ENCODE measurements at places on chromosomes 13 and 19. TPM values are rescaled to one million over a fixed set of nuclear protein-coding genes. Genes with fewer than 3 reads are reported as not detected.

DNA sequence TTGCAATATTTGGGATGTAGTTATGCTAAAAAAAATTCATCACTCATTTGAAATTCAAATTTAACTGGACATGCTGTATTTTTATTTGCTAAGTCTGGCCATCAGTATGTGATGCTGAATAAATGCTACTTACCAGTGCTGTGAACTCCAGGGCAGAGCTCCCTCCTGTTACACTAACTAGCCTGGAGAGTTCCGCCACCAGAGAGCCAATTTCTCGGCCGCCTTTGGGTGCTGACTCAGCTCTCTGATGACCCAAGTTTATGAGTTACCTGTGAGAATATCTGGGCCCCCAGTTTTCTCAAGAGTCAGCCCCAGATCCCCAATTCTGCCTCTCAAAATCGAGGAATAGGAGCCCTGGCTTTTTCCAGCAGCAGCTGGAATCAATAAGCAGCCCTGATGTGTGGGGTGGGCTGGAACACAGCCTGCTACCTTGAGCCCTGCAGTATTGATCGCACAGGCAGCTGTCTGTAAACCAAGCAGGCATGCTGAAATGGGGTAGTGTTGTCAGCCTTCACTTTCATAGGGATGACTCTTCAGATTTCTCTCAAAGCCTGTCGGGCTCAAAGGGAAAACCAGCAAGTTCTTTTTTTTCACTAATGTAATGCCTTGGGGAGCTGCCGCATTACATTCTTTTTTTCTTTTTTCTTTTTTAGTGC lies 113.7 kb downstream of the DNAJC15 start:
- no peaks in the 10 kb centered on the region for H3K36me3 ChIP-seq
- no peaks in the 10 kb centered on the region for H3K27me3 ChIP-seq
- no peak overlapping the region for H3K27ac ChIP-seq
- no peak overlapping the region for H3K4me3 ChIP-seq
- no peaks in the 10 kb centered on the region for H3K4me1 ChIP-seq
- no peak for DNase-seq

- H3K4me1 ChIP-seq, result no peaks in the 10 kb centered on the region
- no peaks in the 10 kb centered on the region for H3K27me3 ChIP-seq
- no peak for DNase-seq
- H3K4me3 ChIP-seq, result no peak overlapping the region
- no peaks in the 10 kb centered on the region for H3K36me3 ChIP-seq
- no peak overlapping the region for H3K27ac ChIP-seq
These were observed 1047.9 kb upstream of the SLC10A2 start for GRCh38 chr13:104114101-104114500.

The SEMA6B gene
- polyA plus RNA-seq, result 0.43 TPM

GRCh38 chr19:14482172-14482941 lies 7.2 kb upstream of the PTGER1 start:
- no peak for DNase-seq
- no peak overlapping the region for H3K4me3 ChIP-seq
- H3K27me3 ChIP-seq, result no peaks in the 10 kb centered on the region
- H3K36me3 ChIP-seq, result no peaks in the 10 kb centered on the region
- H3K4me1 ChIP-seq, result no peaks in the 10 kb centered on the region
- H3K27ac ChIP-seq, result no peak overlapping the region

- H3K36me3 ChIP-seq, result no peaks in the 10 kb centered on the region
- H3K27me3 ChIP-seq, result no peaks in the 10 kb centered on the region
- H3K4me3 ChIP-seq, result no peak overlapping the region
- no peak overlapping the region for H3K27ac ChIP-seq
- DNase-seq, result no peak
- no peaks in the 10 kb centered on the region for H3K4me1 ChIP-seq
These were observed 999 bp upstream of the TNFAIP8L1 start for GRCh38 chr19:4638317-4638716.

The KCNK6 gene
- polyA plus RNA-seq, result 23.5 TPM

The NTF4 gene
- not detected for polyA plus RNA-seq

- DNase-seq, result no peak
- no peaks in the 10 kb centered on the region for H3K27me3 ChIP-seq
- no peaks in the 10 kb centered on the region for H3K36me3 ChIP-seq
- H3K4me1 ChIP-seq, result no peaks in the 10 kb centered on the region
- no peak overlapping the region for H3K4me3 ChIP-seq
- no peak overlapping the region for H3K27ac ChIP-seq
These were observed 13.6 kb downstream of the TNFSF13B start for GRCh38 chr13:108283110-108283509.

GRCh38 chr19:49677231-49677900 lies at the start of gene PRMT1:
Gene PRMT1 (plus strand): TSS chr19:49677271. CDS start chr19:49677281, 10 bp downstream.
- no peaks in the 10 kb centered on the region for H3K27me3 ChIP-seq
- H3K36me3 ChIP-seq, result peaks cover 2% of the 10 kb centered on the region
- H3K4me1 ChIP-seq, result no peaks in the 10 kb centered on the region
- H3K27ac ChIP-seq, result no peak within 1 kb of the TSS
- DNase-seq, result no peak

GRCh38 chr19:18596752-18597157 lies 8.2 kb downstream of the REX1BD start:
- H3K4me3 ChIP-seq, result no peak overlapping the region
- H3K4me1 ChIP-seq, result no peaks in the 10 kb centered on the region
- no peak overlapping the region for H3K27ac ChIP-seq
- H3K27me3 ChIP-seq, result no peaks in the 10 kb centered on the region

The RNF17 gene
- polyA plus RNA-seq, result not detected

The C19orf47 gene
- polyA plus RNA-seq, result 11.3 TPM

The ATP4A gene
- polyA plus RNA-seq, result not detected

GRCh38 chr13:113040597-113041292 lies 64.8 kb upstream of the F7 start:
- DNase-seq, result no peak
- H3K27me3 ChIP-seq, result no peaks in the 10 kb centered on the region
- H3K36me3 ChIP-seq, result no peaks in the 10 kb centered on the region
- H3K4me1 ChIP-seq, result no peaks in the 10 kb centered on the region
- no peak overlapping the region for H3K27ac ChIP-seq

DNA sequence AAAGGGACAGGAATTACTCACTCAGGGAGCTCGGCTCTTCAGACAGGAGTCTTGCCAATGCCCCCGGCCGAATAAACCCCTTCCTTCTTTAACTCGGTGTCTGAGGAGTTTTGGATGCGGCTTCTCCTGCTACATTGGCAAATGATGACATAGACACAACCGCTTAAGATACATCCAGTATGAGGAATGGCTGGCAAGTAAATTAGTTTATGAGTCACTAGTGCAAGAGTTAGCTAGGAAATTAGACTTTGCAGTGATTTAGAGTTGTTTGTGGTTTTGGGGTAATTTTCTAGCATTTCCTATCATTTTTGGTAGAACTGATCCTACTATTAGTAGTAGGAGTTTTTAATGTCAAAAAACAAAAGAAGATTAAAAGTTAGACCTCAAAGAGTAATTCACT lies 166.2 kb downstream of the SLITRK1 start:
- H3K27ac ChIP-seq, result no peak overlapping the region
- no peaks in the 10 kb centered on the region for H3K36me3 ChIP-seq
- no peaks in the 10 kb centered on the region for H3K4me1 ChIP-seq
- no peak overlapping the region for H3K4me3 ChIP-seq
- H3K27me3 ChIP-seq, result no peaks in the 10 kb centered on the region

DNA sequence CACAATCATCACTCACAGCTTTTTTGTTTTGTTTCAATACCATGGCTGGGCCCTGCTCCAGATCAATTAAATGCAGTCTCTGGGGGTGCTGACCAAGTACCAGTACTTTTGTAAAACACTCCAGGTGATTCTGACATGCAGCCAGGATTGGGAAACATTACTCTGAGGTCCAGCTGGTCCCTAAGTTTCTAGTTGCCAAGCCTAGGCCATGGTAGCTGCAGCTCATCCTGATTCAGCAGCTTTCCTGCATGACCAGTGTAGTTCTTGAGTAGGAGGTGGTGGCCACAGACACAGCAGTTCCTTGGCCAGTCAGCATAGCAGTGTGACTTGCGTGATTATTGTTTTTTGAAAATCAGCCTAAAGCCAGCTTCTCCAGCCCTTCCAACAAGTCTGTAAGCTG lies 859.1 kb downstream of the DIAPH3 start:
- H3K27ac ChIP-seq, result no peak overlapping the region
- H3K36me3 ChIP-seq, result no peaks in the 10 kb centered on the region
- no peaks in the 10 kb centered on the region for H3K4me1 ChIP-seq
- no peak overlapping the region for H3K4me3 ChIP-seq
- no peaks in the 10 kb centered on the region for H3K27me3 ChIP-seq

DNA sequence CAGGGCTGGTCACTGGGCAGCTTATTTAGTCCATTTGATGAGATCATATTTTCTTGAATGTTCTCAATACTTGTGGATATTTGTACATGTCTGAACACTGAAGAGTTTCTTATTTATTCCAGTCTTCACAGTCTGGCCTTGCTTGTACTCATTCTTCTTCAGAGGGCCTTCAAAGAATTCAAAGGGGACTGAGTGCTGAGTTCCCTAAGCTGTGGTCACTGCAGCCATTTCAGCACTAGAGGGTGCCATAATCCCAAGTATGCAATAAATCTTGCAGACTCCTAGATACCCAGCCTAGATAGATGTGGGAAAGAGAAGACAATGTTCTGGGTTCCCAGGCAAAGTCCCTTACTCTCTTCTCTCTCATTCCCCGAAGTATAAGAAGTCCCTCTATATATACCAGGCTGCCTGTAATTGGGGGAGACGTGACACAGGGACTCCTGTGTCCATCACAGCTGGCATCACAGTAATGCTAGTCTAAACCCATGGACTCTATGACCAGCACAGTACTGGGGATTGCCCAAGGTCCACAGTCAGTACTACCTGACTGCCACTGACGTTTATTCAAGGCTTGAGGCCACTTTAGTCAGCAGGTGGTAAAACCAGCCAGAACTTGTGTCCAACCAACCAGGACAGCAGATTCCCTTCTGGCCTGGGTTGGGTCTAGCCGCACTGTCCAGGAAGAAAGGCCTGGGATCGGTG lies 8.9 kb upstream of the VN1R1 start:
- DNase-seq, result no peak
- H3K4me1 ChIP-seq, result no peaks in the 10 kb centered on the region
- H3K4me3 ChIP-seq, result no peak overlapping the region
- no peaks in the 10 kb centered on the region for H3K27me3 ChIP-seq

- no peak for DNase-seq
- H3K36me3 ChIP-seq, result no peaks in the 10 kb centered on the region
- no peak overlapping the region for H3K4me3 ChIP-seq
These were observed 229.6 kb downstream of the ZIC5 start for GRCh38 chr13:99741960-99742359.

- H3K27ac ChIP-seq, result no peak overlapping the region
- no peaks in the 10 kb centered on the region for H3K36me3 ChIP-seq
- no peak for DNase-seq
- H3K27me3 ChIP-seq, result no peaks in the 10 kb centered on the region
- no peak overlapping the region for H3K4me3 ChIP-seq
These were observed 2512.0 kb downstream of the PCDH9 start for GRCh38 chr13:64718116-64718515.

DNA sequence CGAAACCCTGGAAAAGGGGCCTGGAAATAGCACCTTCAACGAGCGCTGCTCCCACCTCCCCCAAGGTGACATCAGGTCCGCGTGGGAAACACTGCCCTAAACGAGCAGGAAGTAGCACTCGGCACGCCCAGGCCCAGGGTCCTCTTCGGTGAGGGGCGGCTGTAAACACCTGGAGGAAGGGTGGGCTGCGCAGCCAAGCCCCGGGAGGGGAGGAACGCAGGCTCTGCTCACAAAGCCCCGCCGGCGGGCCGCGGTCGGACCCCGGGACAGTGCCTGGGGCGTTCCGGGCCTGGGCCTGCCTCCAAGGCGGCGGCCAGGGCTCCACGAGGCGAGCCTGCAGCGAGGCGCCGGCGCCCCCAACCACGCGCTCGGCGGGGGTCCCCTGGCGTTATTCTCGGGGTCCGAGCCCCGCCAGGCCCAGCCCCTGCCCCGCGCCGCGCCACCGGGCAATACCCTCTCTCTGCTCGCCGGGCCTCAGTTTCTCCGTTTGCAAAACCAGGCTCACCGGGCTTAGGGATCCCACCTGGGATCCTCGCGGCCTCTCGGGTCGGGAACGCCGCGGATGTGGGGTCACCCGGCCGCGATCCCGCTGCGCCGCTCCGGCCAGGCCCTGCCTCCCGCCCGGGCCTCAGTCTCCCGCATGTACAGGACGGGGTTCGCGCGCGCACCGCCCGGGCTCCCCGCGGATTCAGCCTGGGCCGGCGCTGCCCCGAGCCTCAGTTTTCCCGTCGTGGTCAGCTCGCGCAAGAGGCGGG lies 630 bp downstream of the RNF126 start:
- H3K4me3 ChIP-seq, result peak overlapping the region; percentile 36
- no peaks in the 10 kb centered on the region for H3K36me3 ChIP-seq
- H3K4me1 ChIP-seq, result no peaks in the 10 kb centered on the region

The ERICH6B gene
- not detected for polyA plus RNA-seq

DNA sequence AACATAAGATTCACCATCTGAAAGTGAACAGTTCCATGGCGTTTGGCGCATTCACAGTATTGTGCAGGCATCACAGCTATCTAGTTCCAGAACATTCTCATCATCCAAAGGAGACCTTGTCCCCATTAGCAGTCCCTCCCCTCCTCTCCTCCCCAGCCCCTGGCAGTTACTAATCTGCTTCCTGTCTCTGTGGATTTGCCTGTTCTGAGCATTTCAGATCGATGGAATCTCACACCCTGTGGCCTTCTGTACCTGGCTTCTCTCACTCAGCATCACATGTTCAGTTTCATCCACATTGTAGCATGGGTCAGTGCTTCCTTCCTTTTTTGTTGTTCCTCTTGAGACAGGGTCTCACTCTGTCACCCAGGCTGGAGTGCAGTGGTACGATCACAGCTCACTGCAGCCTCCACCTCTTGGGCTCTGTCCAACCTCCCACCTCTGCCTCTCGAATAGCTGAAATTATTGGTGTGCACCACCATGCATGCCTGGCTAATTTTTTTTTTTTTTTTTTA lies 34.6 kb downstream of the CRTC1 start:
- no peak overlapping the region for H3K4me3 ChIP-seq
- no peaks in the 10 kb centered on the region for H3K36me3 ChIP-seq
- no peak overlapping the region for H3K27ac ChIP-seq

DNA sequence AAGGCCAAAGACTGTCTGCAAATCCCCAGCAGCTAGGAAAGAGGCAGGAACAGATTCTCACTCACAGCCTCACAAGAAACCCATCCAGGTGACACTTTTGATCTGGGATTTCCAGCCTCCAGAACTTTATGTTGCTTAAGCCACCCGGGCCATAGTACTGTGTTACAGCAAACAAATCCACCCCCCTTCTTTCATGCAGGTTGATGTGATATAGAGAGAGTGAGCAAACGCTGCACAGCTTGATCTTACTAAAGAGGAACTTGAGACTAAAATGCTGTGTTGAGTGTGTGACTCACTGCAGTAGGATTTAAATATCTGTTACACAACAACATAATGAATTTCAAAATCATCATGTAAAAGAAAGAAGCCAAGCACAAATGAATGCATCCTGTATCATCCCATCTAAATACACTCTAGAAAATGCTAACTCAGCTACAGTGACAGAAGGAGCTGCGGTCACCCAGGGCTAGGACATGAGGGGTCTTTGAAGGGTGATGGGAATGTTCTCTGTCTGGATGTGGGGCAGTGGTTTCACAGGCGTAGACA lies 32.2 kb downstream of the RCBTB2 start:
- no peak overlapping the region for H3K27ac ChIP-seq
- H3K4me1 ChIP-seq, result no peaks in the 10 kb centered on the region
- DNase-seq, result no peak
- no peaks in the 10 kb centered on the region for H3K27me3 ChIP-seq

The CLEC4G gene
- not detected for polyA plus RNA-seq

All from aorta (tissue), 5 donors.